ENCODE measurements at places on chromosomes 6 and 20.

- DNase-seq, result no peak
These were observed 216.2 kb downstream of the RNF144B start for GRCh38 chr6:18603361-18603760.

DNA sequence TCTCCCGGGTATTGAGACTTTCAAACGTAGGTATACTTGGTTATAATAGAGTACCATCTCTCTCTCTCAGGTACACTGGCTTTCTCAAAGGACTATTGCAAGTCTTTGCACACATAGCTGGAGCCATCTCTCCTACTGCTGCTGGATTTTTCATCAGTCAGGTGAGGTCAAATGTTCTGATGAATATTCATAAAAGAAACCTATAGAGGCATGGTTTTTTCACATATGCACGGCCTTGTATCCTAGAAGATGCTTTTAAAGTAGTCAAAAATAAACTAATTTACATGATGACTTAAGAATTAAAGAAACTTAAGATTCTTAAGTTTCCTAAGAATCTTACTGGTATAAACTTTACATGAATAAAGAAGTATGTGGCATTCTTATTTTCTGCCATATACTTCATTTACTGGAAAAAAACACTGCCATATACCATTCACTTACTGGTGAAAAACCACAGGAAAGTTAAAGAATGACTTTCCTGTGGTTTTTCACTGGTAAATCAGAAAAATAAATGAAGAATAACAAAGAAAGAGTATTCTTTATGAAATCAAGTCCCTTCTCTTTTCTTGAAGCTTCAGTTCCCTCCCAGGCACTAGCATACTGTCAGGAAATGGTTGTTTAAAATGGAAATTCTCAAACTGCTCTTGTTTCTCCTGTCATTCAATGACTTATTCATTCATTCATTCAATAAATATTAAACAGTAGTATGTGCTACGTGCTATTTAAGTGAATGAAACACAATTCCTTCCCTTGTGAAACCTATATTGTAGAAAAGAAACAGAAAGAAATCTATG lies 23.5 kb downstream of the SLC17A4 start:
- no peak for DNase-seq

DNA sequence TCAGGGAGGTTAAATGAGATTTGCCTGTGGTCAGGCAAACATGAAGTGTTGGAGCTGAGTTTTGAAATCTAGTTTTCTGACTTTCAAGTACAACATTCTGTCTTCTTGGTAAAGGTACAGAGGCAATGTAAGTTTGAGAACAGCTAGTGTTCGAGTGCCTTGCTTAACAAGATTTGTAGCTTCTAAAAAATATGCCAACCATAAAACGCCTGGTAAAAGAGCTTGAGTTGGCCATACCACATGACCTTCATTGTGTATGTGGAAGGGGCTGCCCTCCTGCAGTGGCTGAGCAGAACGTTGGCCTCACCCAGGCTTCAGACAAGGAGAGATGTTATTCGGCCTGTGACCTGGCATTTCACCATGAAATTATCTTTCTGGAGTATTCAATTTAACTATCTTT lies 86.5 kb downstream of the MAP7 start:
- DNase-seq, result no peak

GRCh38 chr20:17036541-17036940 lies 190.3 kb upstream of the PCSK2 start:
- DNase-seq, result no peak

DNA sequence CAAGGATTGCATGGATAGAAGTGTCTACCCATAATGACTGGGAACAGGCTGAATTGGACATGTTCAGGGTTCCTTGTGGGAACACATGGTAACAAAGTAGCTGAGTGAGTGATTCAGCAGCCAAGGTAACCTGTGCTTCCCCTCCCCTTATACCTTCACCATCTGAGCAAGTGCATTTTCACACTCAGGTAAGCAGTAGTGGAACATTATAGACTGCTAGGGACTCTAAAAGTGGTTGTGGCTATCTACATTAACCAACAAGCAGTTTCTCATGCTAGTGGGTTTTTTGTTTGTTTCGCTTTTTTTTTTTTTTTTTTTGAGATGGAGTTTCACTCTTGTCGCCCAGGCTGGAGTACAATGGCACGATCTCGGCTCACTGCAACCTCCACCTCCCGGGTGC lies 41.4 kb downstream of the KIZ start:
- DNase-seq, result no peak

DNA sequence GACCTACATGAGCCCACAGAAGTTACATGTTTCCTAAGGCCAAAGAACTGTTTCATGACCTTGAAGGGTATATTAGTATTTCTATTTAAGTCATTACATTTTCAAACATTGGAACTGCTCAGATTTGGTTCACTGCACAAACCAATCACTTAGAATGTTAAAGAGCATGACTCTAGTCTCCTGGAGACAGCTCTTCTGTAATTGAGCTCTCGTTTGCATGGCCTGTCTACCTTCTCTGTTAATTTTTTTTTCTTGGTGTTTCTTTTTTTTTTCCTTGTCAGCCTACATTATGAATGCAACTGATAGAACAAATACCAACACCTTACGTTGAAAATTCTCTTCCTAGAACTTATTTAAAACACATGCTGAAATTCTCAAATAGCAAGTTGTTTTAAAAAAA lies 860.2 kb upstream of the MAP3K7 start:
- DNase-seq, result no peak

- DNase-seq, result no peak
These were observed 4.2 kb upstream of the EYA4 start for GRCh38 chr6:133236932-133237331.

- no peak for DNase-seq
These were observed 902 bp downstream of the SAMHD1 start for GRCh38 chr20:36950414-36951197.

DNA sequence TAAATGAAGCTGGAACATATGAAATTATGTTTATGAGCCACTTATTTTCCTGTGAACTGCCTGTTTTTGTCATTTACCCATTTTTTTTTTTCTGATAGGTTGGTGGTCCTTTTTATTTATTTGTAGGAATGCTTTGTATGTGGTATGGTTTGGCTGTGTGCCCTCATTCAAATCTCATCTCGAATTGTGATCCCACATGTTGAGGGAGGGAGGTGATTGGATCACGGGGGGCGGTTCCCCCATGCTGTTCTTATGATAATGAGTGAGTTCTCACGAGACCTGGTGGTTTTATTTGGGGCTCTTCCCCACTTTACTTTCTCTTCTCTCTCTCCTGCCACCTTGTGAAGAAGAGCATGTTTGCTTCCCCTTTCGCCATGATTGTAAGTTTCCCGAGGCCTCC lies 77.3 kb downstream of the CDH26 start:
- DNase-seq, result no peak

GRCh38 chr6:94733066-94733465 lies 844.3 kb upstream of the MANEA start:
- no peak for DNase-seq

- no peak for DNase-seq
These were observed 48.7 kb upstream of the EXOC2 start for GRCh38 chr6:741410-742339.

- no peak for DNase-seq
These were observed 29.2 kb downstream of the FIG4 start for GRCh38 chr6:109720311-109720710.

DNA sequence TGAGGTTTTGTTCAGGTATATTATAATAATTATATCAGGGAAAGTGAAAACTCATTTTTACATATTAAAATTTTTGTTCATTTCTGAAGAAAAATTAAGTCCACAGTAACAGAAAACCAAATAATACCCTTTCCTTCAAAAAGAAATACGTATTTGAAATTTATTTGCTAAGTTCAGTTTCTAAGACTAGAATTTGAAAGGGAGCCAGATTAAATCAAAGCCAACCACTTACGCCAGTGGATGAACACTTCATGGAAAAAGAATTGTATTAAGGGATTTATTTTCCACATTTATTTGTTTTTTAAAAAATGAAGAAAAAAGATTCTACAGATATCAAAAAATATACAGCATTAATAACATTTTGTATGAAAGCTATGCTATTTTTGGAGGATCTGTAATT lies 654.4 kb downstream of the EYS start:
- DNase-seq, result no peak

GRCh38 chr6:134520181-134521115 lies 202.5 kb upstream of the SGK1 start:
- no peak for DNase-seq

DNA sequence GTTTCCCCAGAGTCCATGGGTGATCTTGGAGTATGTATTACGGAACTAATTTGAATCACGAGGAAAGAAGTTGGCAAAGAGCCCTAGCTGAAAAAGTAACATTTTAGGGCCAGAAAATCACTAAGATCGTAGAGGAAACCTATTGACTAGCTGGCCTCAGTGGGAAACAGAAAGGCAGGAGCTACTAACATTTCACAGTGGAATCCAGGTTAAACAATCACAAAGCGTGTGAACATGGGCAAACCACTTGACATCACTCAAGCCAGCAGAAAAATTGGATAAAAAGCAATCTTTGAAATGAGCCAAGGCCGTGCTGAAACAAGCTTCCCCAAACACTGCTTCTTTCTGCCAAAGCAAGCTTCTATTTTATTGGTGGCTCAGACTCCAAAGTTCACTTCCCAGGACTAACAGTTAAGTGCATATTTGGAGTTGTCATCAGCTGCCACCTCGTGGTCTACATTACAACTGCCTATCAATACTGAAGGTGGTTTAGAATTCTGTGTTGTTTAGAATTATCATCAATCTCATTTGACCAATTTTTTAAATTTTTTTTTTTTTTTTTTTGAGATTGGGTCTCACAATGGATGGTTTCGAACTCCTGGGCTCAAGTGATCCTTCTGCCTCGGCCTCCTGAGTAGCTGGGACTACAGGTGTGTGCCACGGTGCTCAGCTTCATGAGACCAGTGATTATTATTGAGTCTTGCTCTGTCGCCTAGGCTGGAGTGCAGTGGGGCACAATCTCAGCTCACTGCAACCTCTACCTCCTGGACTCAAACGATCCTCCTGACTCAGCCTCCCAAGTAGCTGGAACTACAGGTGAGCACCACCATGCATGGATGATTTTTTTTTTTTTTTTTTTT lies 10.6 kb downstream of the RPS10 start:
- no peak for DNase-seq

DNA sequence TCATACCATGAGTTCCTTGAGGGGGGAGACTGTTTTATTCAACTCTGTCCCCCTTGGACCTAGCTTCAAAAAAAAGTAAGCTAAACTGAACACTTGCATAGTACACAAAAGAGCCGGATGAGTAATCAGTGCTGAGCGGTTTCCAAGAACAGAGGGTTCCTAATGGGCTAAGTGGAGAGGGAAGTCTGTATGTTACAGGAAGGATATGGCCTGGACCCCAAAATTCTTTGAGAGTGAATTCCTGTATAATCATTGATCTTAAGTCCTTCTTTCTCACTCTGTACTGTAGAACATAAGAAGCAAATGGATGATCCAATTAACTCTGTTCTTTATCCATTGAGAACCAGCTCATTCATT lies 324.7 kb upstream of the CNR1 start:
- no peak for DNase-seq

- no peak for DNase-seq
These were observed 163.8 kb upstream of the TAB2 start for GRCh38 chr6:149153693-149154092.

- DNase-seq, result no peak
These were observed 336.9 kb downstream of the RNF144B start for GRCh38 chr6:18724056-18724455.

GRCh38 chr6:154319231-154319858 lies 37.3 kb downstream of the IPCEF1 start:
- DNase-seq, result no peak

- DNase-seq, result peak; percentile 52
These were observed 671.2 kb downstream of the COL12A1 start for GRCh38 chr6:74534465-74535211.

- DNase-seq, result no peak
These were observed 20.3 kb upstream of the SLA2 start for GRCh38 chr20:36666181-36666740.

DNA sequence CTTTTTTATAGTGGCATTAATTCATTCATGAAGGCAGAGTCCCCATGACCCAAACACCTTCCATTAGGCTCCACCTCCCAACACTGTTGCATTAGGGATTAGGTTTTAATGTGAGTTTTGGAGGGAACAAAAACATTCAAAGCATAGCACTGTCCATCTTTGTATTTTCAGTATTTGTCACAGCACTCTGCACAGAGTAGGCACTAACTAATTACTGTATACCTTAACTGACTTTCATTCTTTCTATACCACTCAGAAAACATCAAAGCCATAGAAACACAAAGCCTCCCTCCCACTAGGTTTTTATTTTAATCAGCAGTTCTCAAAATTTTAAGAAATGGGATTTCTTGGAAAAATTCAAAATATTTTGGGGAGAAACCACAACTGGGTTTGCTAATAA lies 21.8 kb upstream of the AHI1 start:
- DNase-seq, result no peak

DNA sequence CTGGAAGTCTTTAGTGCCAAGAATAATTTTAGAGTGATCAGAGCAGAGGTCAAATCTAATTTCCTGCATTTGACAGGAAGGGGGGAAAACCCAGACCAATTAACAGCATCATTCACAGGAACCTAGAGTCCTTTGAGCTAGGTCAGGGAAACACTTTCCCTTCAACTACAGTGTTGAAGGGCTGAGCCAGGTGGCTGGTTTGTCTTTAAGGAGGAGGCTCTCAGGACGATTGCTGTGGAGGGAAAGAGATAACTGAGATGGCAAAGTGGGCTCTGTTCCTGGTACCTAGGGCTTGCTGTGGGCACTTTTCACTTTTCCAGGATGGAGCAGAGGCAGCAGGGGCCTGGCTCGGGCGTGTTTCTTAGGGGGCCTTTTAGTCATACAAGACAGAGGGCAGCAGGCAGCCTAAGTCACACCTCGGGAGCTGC lies 111.9 kb downstream of the SCML4 start:
- DNase-seq, result no peak

GRCh38 chr6:118292558-118292957 lies 255.5 kb upstream of the PLN start:
- no peak for DNase-seq

All from Panc1 (cell line).